Activated CD4-positive, alpha-beta T cell treated with anti-CD3 and anti-CD28 coated beads, Interleukin-2, amount 10 ng/mL, durations not matched to agents 24 days and 14 days (primary cell): ENCODE measurements at places on chromosomes 13 and 19. TPM values are rescaled to one million over a fixed set of nuclear protein-coding genes. Genes with fewer than 3 reads are reported as not detected.
A peak's percentile ranks its signal among the peaks of the same experiment; 100 is the strongest.

GRCh38 chr13:42602906-42603305 lies 29.0 kb downstream of the TNFSF11 start:
- H3K4me3 ChIP-seq: no peak overlapping the region
- H3K36me3 ChIP-seq: no peaks in the 10 kb centered on the region
- no peak for DNase-seq
- H3K4me1 ChIP-seq: peaks cover 7% of the 10 kb centered on the region
- H3K27ac ChIP-seq: no peak overlapping the region

Gene IGFL1
- total RNA-seq: not detected in 2 replicates

- no peak for DNase-seq
- peaks cover 2% of the 10 kb centered on the region for H3K4me1 ChIP-seq
- H3K36me3 ChIP-seq: no peaks in the 10 kb centered on the region
Observed at GRCh38 chr19:17985037-17985818, 18.3 kb downstream of the KCNN1 start.

Gene SERTAD3
- 10.8 and 12.5 TPM in 2 replicates for total RNA-seq

Gene STXBP2
- 83.4 and 84.3 TPM in 2 replicates for total RNA-seq

DNA sequence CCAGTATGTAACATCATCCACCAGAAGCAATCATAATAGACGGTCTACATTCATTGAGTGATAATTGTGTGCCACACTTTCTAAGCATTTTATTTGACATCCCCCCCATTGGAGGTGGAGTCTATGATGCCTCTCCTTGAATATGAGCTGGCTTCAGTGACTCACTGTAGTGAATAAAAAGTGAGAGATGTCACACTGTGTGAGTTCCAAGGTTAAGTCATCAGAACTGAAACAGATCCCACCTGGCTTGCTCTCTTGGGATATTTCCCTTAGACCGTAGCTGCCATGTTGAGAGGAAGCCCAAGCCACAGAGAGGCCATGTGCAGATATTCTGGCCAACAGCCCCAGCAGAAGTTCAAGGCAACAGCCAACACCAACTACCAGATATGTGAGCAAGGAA lies 12.6 kb downstream of the RTBDN start:
- H3K27ac ChIP-seq: no peak overlapping the region
- H3K27me3 ChIP-seq: peaks cover 14% of the 10 kb centered on the region
- no peak for DNase-seq
- H3K4me3 ChIP-seq: no peak overlapping the region

GRCh38 chr19:10238172-10238783 lies 7.1 kb upstream of the S1PR2 start:
- H3K27ac ChIP-seq: no peak overlapping the region
- H3K27me3 ChIP-seq: no peaks in the 10 kb centered on the region
- DNase-seq: no peak
- H3K4me3 ChIP-seq: no peak overlapping the region
- H3K4me1 ChIP-seq: peaks cover 12% of the 10 kb centered on the region
- H3K36me3 ChIP-seq: no peaks in the 10 kb centered on the region

Gene ENOX1
- 0.07 and 0.14 TPM in 2 replicates for total RNA-seq

DNA sequence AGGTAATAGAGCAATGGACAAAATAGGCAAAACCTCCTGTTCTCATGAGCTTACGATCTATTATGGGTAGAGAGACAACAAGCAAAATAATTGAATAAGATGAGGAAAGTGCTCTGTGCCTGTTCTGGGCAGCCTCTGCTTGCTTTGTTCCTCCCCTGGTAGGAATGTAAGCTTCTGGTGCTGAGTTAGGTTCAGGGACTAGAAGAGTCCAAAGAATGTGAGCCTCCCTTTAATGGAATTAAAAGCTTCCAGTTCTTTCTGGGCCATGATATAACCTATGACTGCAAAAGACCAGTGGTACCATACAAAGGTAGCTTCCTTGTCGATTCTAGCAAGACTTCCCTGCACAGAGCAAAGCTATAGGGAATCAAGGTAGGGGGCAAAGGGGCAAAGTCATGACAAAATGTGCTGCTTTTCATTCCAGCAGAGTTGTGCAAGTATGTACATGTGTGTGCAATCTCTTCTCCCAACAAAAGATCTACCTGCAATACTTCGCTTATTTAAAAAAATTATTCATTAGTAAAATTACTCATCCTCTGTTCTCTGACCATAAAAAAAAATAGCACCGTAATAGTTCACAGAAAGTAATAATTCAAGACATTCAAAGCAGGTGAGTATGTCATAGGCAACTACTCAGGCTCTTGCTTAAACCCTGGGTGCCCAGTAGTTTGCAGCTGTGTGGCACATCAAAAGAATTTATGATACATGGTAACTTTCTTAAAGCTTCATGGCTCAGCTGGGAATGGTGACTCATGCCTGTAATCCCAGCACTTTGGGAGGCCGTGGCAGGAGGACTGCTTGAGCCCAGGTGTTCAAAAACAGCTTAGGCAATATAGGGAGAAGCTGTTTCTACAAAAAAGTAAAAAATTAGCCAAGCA lies 21.4 kb downstream of the ACOD1 start:
- H3K27ac ChIP-seq: no peak overlapping the region
- no peak for DNase-seq
- no peak overlapping the region for H3K4me3 ChIP-seq
- peaks cover 28% of the 10 kb centered on the region for H3K27me3 ChIP-seq
- H3K4me1 ChIP-seq: peaks cover 2% of the 10 kb centered on the region

Gene POGLUT2
- 13.2 and 15.6 TPM in 2 replicates for total RNA-seq

GRCh38 chr19:39177110-39177699 lies 19.6 kb upstream of the NCCRP1 start:
- H3K36me3 ChIP-seq: peaks cover 6% of the 10 kb centered on the region
- no peak for DNase-seq
- no peak overlapping the region for H3K4me3 ChIP-seq
- no peaks in the 10 kb centered on the region for H3K27me3 ChIP-seq
- no peaks in the 10 kb centered on the region for H3K4me1 ChIP-seq

DNA sequence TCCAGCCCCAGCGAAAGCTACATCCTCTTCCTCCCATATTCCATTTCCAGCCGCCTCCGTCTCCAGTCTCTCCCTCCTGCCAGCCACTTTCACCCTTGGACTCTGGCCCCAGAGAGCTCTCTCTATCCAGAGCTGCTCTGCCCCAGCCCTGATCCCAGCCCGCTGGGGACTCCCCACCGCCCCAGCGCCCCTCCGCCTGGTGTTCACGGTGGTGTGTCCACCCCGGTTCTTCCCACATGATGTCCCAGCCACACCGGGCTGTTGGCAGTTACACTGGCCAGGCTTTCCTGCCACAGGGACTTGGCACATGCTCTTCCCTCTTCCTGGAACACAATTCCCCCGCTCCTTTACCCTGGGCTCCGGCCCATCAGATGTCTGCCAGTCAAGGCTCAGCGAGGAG lies 11.3 kb upstream of the EMC10 start:
- no peak overlapping the region for H3K27ac ChIP-seq
- no peak overlapping the region for H3K4me3 ChIP-seq
- no peak for DNase-seq
- H3K27me3 ChIP-seq: no peaks in the 10 kb centered on the region
- H3K36me3 ChIP-seq: no peaks in the 10 kb centered on the region

GRCh38 chr13:87128036-87128435 lies 543.1 kb upstream of the SLITRK5 start:
- H3K4me3 ChIP-seq: no peak overlapping the region
- no peaks in the 10 kb centered on the region for H3K36me3 ChIP-seq
- no peaks in the 10 kb centered on the region for H3K27me3 ChIP-seq
- no peak overlapping the region for H3K27ac ChIP-seq

Gene ZNF439
- 3.3 and 3.9 TPM in 2 replicates for total RNA-seq

GRCh38 chr19:39236527-39236926 lies 8.3 kb downstream of the IFNL3 start:
- no peaks in the 10 kb centered on the region for H3K36me3 ChIP-seq
- H3K27ac ChIP-seq: no peak overlapping the region
- H3K4me1 ChIP-seq: peaks cover 16% of the 10 kb centered on the region
- H3K4me3 ChIP-seq: no peak overlapping the region
- peaks cover 2% of the 10 kb centered on the region for H3K27me3 ChIP-seq

Gene MISP3
- 2.7 and 3.6 TPM in 2 replicates for total RNA-seq

DNA sequence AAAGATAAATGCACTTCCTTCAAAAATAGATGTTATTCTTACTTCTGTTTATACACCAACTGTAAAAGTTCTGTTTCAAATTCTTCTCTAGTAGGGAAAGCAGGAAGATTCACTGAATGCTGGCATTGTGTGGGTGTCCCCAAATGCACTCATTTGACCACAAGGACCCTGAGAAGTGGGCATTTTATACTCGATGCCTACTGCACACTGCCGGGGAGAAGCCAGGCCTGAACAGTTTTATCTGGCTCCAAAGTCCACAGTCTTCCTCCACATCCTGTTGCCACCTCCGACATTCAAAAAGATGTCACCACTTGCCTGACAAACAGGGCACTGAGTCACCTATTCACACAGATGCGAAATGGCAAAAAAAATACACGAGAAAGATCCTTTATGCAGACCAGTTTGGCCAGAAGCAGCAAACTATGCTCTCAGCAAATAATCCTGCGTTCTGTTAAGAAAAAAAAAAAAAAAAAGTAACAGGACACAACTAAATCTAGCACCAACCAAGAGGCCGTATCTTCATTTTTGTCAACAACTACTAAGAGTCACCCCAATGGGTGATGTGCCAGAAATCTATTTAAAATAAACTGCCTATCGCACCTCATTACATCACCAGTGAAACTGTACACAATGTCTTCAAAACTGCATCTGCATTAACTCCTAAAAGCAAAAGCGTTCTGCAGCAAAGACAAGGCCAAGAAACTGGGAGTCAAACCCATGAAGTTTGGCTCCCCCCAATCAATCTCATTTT lies 6.2 kb downstream of the ZC3H4 start:
- H3K27me3 ChIP-seq: no peaks in the 10 kb centered on the region
- DNase-seq: peak; percentile 83
- peaks cover 49% of the 10 kb centered on the region for H3K36me3 ChIP-seq
- peak overlapping the region; percentile 100 for H3K27ac ChIP-seq

Gene KLK2
- total RNA-seq: 0.33 and 0.75 TPM in 2 replicates

- no peak overlapping the region for H3K27ac ChIP-seq
- H3K27me3 ChIP-seq: no peaks in the 10 kb centered on the region
- H3K36me3 ChIP-seq: peaks cover 6% of the 10 kb centered on the region
- no peak for DNase-seq
- peaks cover 9% of the 10 kb centered on the region for H3K4me1 ChIP-seq
Observed at GRCh38 chr19:51695088-51695487, 2.0 kb downstream of the SPACA6 start.

- peak overlapping the region; percentile 16 for H3K27ac ChIP-seq
- H3K4me3 ChIP-seq: peak overlapping the region; percentile 81
- H3K36me3 ChIP-seq: peaks cover 10% of the 10 kb centered on the region
- peaks cover 13% of the 10 kb centered on the region for H3K27me3 ChIP-seq
- DNase-seq: peak; percentile 90
Observed at GRCh38 chr19:46014941-46015686, 7.7 kb downstream of the PGLYRP1 start.

GRCh38 chr13:106238690-106239089 lies 296.8 kb downstream of the EFNB2 start:
- H3K27me3 ChIP-seq: no peaks in the 10 kb centered on the region
- no peaks in the 10 kb centered on the region for H3K36me3 ChIP-seq
- H3K4me3 ChIP-seq: no peak overlapping the region
- no peak for DNase-seq

Gene RASGRP4
- total RNA-seq: 2.1 and 2.2 TPM in 2 replicates

Gene ZNF600
- total RNA-seq: 10.6 and 10.7 TPM in 2 replicates

DNA sequence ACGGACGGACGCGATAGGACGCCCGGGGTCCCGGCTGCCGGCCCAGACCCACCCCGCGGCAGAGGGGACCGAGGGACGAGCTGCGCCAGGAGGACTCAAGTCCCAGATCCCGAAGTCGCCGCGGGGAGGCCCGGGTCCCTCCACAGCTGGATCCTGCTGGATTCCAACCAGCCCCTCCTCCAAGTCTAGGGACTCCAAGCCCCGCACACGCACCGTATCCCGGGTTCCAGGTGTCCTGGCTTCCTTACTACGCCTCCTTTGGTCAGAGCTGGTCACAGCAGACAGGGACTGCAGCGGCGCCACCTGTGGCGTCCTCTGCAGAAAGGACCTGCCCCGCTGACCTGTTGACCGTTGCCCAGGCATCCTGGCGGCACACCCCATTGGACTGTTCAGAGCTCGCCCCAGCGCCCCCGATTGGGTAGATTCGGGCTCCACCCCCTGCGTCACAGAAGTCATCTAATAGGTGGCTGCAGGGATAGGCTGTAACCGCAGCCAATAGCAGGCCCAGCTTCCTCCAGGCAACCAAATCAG lies 29.0 kb upstream of the ZNF709 start:
- DNase-seq: no peak
- no peak overlapping the region for H3K27ac ChIP-seq
- H3K36me3 ChIP-seq: peaks cover 9% of the 10 kb centered on the region
- H3K4me1 ChIP-seq: no peaks in the 10 kb centered on the region
- no peaks in the 10 kb centered on the region for H3K27me3 ChIP-seq

DNA sequence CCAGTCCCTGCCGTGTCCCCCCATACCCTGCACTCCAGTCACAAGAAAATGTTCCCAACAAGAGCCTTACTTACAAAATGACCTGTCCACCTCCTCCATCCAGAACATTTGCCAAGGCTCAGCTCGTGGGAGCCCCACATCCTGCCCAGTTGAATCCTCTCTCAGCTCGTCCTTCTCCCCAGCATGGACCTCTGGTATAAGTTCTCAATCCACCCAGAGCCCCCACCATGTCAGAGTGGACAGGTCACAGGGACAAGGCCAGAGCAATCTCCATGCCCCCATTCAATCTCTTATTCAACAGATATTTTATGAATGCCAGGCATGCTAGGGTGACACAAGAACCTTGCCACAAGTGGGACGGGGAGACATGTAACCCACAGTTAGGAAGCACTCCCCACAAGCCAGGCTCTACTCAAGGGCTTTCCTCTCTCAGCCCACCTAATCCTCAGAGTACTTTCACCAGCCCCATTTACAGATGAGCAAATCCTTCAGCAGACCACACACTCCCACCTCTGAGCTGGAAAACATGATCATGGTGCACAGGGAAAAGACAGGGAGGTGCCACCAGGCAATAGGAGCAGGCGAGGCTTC lies 15.1 kb downstream of the DEDD2 start:
- peak overlapping the region; percentile 87 for H3K27ac ChIP-seq
- H3K27me3 ChIP-seq: no peaks in the 10 kb centered on the region
- no peak for DNase-seq
- peak overlapping the region; percentile 85 for H3K4me3 ChIP-seq

DNA sequence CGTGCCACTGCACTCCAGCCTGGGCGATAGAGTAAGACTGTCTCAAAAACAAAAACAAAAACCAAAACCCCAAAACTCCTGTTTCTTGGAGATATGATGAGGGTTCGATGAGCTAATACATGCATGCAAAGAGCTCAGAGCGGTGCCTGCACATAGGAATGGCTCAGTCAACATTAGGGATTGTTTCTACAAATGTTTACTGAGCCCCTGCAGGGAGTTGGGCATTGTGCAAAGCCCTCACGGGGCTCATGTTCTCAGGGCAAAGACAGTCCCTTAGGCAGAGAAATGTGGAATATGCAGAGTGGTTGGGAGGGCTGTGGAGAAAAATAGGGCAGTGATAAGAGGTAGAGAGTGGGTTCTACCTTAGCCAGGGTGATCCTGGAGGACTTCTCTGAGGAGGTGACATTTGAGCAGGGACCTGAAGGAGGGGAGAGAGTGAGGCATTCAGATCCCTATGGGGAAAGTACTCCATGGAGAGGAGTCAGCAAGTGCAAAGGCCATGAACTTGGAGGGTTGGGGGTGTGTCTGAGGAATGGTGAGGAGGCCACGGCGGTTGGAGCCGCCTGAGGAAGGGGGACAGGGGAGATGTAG lies 1.5 kb upstream of the EHD2 start:
- no peaks in the 10 kb centered on the region for H3K36me3 ChIP-seq
- H3K4me3 ChIP-seq: peak overlapping the region; percentile 15
- H3K4me1 ChIP-seq: peaks cover 9% of the 10 kb centered on the region
